ENCODE measurements at places on chromosomes 6 and 20.

DNA sequence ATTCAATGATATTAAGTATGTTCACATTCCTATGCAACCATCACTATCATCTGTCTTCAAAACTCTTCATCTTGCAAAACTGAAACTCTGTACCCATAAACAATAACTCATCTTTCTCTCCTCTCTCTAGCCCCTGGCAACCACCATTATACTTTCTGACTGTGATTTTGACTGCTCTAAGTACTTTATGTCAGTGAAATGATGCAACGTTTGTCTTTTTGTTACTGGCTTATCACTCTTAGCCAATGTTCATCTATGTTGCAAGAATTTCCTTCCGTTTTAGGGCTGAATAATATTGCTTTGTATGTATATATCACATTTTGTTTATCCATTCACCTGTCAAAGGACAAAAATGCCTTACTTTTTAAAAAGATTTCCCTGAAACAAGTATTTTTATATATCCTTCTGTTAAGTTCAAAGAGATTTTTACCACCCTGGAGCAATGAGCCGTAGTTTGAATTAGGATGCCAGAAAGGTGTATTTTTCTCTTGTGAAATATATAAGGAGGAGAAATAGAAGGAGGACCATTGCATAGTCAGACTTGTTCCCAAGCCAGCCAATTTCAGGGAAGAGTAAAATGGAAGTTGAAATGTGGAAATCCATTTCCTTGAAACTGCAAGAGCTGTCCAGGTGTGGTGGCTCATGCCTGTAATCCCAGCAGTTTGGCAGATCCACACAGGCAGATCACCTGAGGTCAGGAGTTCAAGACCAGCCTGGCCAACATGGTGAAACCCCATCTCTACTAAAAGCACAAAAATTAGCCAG is 4.0 kb upstream of the CGAS start:
- peak; percentile 93 for DNase-seq

DNA sequence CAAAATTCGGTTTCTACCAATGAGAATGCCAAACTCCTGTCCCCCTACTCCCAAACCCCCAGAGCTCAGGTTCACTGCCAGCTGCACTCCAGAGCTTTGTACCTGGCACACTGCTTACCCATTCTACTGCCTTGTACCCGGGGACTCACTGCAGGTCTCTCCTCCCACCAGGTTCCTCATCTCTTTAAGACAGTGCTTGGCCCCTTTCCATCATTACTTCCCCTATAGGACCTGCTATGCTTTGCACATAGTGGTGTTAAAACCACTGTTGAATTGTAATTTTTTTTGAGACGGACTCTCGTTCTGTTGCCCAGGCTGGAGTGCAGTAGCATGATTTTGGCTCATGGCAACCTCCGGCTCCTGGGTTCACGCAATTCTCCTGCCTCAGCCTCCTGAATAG is 25.9 kb downstream of the LYRM4 start:
- peak; percentile 6 for DNase-seq

GRCh38 chr20:57657535-57658446 is 37.6 kb upstream of the ZBP1 start:
- no peak for DNase-seq

GRCh38 chr20:1377984-1378734 is 14.7 kb downstream of the FKBP1A start:
- peak; percentile 37 for DNase-seq

DNA sequence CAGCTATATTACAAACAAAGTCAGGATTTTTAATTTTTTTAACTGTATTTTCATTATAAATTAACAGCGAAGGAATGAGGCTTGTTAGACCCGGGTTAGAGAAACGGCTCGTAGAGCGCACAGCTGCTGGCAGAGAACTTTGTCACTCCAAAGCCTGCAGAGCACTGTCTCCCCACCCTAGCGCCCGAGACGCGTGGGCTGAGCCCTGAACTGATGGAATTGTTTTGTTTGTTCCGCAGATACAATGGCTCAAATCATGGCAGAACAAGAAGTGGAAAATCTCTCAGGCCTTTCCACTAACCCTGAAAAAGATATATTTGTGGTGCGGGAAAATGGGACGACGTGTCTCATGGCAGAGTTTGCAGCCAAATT is 810 bp downstream of the LAMP5 start:
- no peak for DNase-seq

GRCh38 chr6:259901-260508 is 32.3 kb upstream of the DUSP22 start:
- DNase-seq: no peak
